ENCODE measurements at places on chromosomes 11 and 22.

GRCh38 chr11:24225501-24225900 lies 271.4 kb upstream of the LUZP2 start:
- no peak for DNase-seq

GRCh38 chr11:122505304-122506006 lies 150.1 kb upstream of the UBASH3B start:
- DNase-seq = peak; percentile 32

DNA sequence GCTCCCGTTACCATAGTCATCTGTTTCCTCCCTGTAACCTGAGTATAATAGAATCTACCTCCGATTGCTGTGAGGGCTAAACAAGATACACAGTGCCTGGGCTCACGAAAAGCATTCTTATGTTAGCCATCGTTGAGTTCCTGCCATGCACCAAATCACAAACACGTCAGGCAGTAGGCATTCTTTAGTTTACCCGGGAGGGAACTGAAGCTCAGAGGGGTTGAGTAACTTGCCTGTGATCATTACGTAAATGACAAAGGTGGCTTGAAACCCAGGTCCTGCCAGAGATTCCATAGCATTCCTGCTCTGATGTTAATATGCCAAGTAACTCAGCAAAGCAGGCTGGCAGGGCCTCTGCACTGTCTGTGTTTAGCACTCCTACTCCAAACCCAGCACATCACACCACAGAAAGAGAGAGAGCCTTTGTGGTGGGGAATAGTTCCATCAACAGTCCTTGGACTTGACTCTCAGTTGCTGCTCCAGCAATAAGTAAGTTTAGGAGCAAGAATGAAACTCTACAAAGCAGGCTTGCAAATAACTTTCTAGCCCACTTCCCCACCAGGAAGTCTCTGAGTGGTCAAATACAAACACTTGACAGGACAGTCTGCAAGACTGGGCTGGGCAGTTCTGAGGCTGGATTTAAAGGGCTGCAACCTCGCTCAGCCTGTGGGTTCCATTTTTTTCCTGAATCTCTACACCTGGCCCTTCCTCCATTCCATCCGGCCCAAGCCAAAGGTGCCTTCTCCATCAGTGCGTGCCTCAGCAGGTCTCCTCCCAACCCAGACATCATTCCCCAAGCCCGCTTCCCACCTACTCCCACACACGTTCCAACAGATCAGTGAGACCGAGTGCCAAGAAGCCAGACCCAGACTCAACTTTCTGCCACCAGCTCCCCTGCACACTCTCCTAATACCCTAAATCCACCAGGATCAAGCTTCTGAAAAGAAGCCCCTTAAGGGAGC lies 1.1 kb downstream of the SCN2B start:
- peak; percentile 29 for DNase-seq

DNA sequence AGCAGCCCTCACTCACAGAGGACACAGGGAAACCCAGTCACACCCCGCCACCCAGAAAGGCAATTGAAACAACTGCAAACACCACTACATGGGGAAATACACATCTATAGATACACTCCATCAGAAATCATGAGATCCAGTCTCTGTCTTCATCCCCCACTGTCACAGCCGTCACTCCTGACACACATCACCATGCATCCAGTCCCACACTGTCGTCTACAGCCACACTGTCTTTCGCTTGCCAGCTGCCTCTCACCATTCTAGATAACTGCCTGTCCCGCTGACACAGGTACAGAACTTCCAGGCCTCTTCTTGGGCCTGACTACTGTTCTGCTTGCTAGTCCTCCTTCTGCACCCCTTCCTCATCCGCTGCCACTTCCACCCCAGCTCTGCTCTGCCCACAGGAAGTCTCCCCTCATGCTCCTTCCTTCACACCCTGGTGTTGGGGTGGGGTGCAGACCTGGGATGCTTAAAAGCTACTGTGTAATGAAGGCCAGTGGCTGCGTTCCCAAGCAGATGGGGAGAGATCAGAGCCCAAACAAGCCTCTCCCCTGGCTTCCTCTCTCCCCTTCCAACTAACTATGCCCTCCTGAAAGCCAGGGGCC lies 42.6 kb downstream of the SLC22A12 start:
- no peak for DNase-seq

DNA sequence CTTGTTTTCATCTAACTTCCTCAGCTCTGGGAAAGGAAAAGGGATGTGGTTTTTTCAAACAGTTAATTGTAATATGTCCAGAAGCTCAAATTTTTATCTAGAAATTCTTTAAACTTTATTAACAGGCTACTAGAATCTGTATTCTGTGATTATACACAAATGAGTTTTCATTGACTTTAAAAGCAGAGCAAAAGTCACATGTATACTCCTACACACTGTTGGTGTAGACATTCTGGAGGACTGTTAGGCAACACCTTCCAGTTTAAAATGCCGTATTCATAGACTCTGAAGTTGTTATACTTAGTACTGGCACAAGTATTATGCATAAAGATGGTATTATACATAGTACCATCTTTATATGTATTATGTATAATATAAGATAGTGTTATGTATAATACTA lies 64.9 kb downstream of the SPECC1L start:
- DNase-seq = no peak

GRCh38 chr22:35686298-35686697 lies 31.4 kb upstream of the APOL5 start:
- DNase-seq = no peak

GRCh38 chr22:39379756-39380730 lies 19.5 kb upstream of the TAB1 start:
- DNase-seq = no peak

GRCh38 chr11:90220391-90220790 lies 2.5 kb downstream of the CHORDC1 start:
- no peak for DNase-seq

GRCh38 chr11:26828288-26828687 lies 106.4 kb upstream of the SLC5A12 start:
- DNase-seq = no peak

GRCh38 chr11:130023204-130023603 lies 20.6 kb upstream of the PRDM10 start:
- DNase-seq = peak; percentile 5

DNA sequence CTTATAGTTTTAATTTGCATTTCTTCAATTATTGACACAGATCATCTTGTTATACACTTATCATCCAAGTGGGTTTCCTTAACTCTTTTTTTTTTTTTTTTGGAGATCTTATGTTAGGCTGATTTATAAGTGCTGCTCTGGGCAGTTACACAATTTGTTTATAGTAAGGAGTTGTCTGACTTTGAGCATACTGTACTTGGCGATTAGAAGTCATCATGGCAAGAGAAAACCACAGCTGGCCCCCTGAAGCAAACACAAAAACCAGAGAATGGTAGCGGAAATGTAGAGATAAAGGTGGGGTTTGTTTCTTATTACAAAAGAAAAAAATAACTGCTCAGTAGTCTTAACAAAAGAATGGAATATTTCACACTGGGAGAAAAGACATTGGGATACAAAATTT lies 292.6 kb downstream of the SWAP70 start:
- DNase-seq = no peak

GRCh38 chr22:22694106-22694505 lies 49.7 kb downstream of the GGTLC2 start:
- DNase-seq = no peak

DNA sequence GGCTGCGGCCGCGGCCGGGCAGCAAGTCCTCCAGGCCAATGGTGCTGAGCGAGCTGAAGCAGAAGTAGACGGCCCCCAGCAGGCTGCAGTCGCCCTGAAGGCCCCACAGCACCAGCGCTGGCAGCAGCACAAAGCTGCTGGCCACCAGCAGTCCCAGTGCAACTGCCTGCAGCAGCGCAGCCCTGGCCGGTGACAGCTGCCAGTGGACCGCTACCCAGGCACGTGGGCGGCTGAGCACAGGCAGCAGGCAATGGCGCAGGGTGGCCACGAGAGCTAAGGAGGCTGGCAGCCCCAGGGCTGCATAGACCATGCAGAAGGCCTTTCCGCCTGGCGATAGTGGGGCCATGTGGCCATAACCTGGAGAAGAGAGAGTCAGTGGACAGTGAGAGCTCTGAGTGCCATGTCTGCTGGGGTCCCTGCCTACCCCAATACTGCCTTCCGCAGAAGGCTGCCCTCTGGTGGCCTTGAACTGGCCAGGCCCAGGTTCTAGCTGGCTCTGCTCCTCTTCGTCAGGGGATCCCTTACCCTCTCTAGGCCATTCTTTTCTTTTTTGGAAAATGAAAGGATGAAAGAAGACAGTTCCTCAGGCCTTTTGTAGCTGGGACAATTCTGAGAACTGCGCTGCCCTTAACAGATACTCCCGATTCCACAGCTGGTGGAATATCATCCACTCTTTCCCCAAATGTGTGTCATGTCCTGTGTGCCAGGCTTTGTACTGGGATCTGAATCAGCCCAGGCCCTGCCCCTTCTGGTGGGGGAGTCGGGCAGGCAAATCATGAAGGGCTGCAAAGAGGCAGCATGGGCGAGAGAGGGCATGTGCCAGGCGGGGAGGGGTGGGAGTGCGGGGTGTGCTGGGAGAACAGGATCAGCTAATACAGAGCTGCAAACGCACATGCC lies 1.8 kb downstream of the KCNK7 start:
- DNase-seq = no peak

GRCh38 chr11:131042041-131042390 lies 125.7 kb upstream of the SNX19 start:
- no peak for DNase-seq

DNA sequence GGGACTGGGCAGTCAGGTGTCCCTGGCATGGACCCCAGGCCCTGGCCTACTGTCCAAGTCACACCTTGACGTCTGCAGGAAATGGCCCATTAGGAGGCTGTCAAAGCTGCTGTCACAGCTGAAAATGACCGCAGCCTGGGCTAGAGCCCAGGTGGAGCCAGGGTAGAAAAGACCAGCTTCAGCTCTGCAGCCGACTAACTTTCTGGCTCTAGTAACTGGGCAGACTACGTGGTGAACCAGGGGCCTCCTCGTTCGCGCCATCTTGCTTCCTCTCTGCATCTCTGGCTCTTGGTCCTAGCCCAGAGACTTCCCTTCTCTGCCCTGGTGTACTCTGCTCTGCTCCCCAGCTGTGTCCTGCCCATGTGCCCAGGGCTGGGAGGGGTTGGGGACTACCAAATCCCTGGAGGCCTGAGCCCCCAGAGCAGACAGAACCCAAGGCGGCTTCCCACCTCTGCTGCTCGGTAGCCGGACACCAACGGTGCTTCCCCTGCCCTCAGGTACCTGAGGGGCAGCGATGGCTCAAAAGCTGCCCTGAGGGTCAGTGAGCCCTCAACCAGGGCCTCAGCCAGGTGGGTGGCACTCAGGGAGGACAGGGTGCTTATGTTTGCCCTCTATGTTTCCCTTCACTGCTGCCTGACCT lies 19.7 kb downstream of the SART1 start:
- DNase-seq = no peak

GRCh38 chr11:9796854-9797253 lies 133.0 kb downstream of the SWAP70 start:
- no peak for DNase-seq

- no peak for DNase-seq
These were observed 7.6 kb upstream of the MCM5 start for GRCh38 chr22:35392357-35392756.

- no peak for DNase-seq
These were observed 29.0 kb upstream of the PARVG start for GRCh38 chr22:44151676-44152075.

GRCh38 chr11:10716543-10717259 lies 23.1 kb upstream of the IRAG1 start:
- DNase-seq = no peak

DNA sequence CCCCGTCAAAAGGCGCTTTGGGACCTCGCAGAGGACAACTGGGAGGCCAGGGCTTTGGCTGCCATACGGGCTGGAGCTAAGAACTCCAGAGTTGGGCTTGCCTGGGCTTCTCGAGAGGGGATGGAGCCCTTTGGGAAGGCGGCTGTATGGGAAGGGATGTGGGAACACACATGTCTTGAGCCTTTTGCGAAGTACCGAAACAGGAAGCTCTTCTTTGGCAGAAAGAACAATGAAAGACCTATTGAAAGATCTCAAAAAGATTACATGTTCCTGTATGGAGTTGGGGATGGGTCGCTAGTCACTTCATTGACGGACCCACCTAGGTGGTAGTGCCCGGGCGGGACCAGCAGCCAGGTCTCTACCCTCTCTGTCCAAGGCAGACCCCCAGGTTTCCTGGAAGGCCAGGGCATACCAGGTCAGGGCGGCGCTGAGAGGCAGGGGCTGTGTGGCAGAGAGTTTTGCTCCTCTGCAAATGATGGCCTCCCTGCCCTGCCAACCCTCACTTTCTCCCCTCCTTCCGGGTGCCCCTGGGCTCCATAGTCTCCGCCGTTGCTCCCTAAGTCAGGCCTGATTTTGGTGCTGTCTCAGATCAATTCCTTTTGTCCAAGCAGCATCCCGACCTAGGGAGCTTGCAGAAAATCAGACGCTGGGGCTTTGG lies 1.0 kb downstream of the ST14 start:
- no peak for DNase-seq

GRCh38 chr11:119729951-119730613 lies 1.1 kb upstream of the NECTIN1 start:
- DNase-seq = no peak

GRCh38 chr11:129637473-129637872 lies 178.2 kb upstream of the TMEM45B start:
- DNase-seq = no peak

GRCh38 chr11:72303179-72303578 lies 59.2 kb upstream of the PHOX2A start:
- no peak for DNase-seq

DNA sequence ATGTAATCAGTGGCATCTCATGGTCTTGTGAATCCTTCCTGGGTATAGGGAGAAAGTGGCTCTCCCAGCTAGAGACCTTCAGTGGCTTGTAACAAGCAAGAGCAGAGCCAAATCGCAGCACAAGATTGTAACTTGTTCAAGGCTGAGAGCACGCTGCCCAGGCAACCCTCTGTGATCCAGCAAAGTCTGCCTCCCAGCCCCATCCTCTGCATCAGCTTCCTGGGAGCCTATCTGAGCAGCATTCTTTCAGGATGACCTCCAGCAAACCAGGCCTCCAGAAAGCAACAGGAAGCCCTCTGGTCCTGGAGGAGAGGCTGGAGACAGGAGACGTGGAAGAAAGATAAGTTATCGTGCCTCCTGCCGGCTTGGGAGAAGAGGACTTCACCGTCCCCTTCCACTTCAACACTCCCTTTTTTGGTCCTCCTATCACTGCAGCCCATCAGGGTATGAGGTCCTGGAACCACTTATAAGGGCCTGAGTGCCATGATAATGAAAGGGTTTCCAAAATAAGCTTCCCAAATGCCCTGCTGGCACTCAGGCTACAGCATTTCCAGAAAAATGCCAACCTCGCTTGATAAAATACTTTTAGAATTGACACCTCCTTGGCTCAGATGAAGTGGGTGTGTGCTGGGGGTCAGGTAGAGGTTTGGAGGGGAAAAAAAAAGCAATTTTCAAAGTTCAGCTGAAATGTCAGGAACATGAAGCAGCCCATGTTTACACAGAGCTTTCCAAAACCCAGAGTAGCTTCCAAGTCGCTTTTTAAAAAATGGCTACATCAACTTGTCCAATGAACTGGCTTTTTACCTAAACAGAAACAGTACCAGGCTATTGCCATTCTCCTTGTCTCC lies 80.2 kb downstream of the PLEKHA7 start:
- no peak for DNase-seq

DNA sequence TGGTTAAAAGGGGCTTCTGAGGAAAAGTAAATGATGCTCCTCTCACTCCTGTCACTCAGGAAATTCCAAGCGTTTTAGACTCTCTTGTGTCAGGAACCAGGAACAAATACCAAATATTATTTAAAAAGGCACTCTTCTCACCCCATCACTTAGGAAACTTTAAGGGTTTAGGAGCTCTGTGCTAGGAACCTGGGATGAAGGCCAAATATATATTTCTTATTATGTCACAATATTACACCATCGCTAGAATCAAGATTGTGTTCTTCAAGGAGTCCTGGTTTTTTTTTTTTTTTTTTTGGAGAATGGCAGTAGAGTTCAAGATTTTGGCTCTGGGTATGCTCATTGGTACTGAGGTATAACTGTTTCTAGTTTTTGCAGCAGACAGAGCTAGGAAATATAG lies 79.0 kb upstream of the HEPHL1 start:
- DNase-seq = no peak
